ENCODE measurements at places on chromosomes 12 and 14.
A peak's percentile ranks its signal among the peaks of the same experiment; 100 is the strongest.

DNA sequence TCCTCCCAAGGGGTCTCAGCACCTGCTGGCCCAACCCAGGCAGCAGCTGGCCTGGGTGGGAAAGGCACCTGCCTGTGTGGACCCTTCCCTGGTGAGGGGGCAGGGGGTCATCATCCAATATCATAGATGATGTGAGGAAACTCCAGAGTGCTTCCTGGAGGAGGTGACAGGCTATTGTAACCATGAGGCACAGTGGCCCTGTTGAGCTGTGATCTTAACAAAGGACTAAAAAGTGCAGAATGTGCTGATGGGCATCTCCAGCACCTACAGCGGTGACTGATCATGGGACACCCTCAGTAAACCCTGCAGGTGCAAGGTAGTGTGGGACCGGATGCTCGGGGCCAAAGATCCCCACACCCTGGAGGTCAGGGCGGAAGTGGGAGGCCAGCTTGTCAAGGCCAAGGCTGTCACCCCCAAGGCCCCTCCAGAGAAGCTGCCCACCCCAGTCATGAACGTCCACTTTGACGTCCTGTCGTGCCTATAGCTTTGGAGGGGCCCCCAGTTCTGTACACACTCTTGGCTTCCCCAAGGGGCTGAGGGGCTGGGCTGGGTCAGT lies 7.5 kb downstream of the MMP17 start:
- no peak for DNase-seq

DNA sequence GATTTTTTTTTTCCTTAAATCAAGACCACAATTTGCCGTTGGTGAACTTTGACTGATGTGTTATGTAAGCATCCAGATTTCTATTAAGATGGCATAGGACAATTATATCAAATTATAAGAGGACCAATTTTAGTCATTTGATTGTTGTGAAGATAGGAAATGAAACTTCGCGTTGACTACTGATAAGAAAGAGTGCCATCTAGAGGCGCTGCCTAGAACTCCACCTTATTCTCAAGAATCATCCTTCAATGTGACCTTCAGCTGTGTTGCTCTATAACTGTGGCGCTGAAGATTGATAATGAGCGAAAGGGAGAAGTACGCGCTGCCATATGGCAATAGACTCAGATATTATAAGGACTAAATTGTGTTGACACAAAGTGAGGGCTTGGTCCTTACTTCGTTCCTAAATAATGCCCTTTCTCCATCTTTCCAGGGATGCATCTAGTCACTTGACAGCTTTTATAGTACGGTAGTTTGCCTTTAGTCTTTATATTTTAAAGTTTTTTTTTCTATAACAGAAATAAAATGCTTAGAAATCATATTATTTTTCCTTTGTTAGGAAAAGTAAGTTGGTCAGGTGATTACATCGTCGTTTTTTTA lies 350.8 kb upstream of the STXBP6 start:
- peak; percentile 22 for DNase-seq

GRCh38 chr12:13504736-13505135 lies 308.2 kb downstream of the EMP1 start:
- DNase-seq = no peak

GRCh38 chr14:81396113-81396512 lies 4.0 kb downstream of the STON2 start:
- no peak for DNase-seq

- DNase-seq = no peak
Observed at GRCh38 chr12:95731519-95731958, 59.0 kb downstream of the NTN4 start.

DNA sequence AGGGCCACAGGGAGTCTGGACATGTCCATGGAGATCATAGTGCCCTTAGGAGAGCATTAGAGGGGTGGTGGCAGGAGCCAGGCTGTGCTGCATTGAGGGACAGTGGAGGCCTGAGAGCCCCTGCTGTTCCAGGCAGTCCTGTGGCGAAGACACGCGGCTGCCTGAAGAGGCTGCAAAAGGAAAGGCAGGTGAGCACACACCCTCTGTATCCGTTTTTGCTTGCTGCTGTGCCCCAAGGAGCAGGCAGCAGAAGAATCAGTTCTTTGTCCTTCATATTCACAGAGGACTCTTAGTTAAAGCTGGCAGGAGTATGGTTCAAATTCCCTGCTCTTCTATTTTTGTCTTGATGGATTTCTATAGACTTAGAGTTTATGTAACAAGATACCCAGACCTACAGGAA lies 4.5 kb downstream of the SLC35E3 start:
- DNase-seq = no peak

DNA sequence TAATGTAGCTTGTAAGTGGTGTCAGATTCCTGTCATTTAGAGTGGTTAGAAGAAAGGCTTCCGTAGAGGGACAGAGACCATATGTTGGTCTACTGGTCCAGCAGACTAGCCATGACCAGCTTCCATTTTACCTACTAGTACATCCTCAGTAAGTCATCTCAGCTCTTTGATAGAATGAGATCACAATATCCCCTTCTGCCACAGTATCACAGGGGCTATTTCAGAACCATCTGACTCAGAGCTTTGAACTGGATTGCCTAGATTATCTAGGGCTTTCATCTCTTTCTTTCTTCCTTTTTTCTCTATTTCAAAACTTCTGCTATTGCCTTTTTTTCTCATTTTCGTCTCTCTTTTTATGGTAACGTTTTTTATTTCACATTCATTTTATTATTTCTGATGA lies 4.7 kb downstream of the ZDHHC17 start:
- DNase-seq = no peak

DNA sequence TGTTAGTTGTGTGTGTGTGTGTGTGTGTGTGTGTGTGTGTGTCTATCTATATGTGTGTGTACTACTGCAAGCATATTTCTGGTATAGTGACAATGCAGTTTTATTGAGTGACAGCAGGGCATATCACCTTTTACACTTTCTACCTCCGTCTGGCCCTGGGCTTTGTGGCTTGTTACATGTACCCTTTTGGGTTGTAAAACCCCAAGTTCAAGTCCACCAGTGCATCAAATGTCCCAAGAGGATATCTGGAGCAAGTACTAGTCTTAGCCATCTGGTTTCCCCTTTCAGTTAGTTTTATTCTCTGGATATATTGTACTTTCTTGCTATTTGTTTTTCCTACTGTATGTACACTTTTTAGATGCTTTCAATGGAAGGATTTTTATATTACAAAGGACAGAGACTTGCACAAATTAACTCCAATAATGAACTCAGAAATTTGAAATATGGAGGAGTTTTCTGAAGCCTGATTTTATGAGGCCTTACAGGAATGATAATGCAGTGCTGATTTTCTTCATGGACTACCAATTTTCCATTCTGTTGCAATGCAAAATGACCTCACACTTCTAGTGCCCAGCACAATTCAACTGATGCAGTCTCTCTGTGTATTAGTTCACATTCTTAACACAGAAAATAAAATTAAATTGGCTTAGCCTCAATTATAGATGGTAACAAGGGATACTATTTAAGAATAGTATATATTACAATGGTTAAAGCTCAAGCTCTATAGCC lies 29.1 kb downstream of the SLC16A7 start:
- no peak for DNase-seq

GRCh38 chr14:102655137-102655536 lies 62.7 kb downstream of the RCOR1 start:
- DNase-seq = peak; percentile 35

DNA sequence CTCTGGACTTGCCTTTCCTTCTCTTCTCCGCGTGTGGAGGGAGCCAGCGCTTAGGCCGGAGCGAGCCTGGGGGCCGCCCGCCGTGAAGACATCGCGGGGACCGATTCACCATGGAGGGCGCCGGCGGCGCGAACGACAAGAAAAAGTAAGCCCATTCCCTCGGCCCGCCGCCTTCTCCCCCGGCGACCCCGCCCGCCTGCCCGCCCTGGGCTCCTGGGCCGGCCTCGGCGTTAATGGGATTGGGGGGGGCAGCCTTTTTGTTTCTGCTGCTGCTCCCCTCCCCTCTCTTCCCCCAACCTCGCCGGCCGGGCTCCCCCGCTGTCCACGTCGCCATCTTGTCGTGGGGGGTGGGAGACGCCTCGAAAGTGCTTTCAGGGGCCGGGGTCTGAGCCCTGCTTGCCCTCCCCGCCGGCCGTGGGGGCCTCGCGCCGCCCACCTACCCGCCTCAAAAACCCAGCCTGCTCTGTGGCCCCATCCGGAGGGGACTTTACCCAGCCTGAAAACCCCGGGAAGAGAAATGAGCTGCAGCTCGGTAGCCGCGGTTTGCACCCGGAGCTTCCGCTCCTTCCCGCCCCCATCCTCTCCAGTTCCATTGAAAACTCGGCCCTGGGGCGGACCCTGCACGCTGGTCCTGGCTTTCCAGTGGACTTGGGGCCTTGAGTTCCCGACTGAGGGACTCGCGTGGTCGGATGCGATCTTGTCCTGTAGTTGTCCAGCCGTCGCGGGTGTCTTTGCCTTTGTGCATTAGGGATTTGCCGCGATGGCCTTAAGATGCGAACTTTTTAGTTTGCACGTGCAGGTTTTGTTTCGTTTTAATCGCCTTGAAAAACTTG lies 598 bp downstream of the HIF1A start:
- no peak for DNase-seq

- DNase-seq = no peak
Observed at GRCh38 chr12:100503228-100503628, 29.6 kb downstream of the NR1H4 start.

GRCh38 chr12:130665753-130666152 lies 50.3 kb downstream of the RIMBP2 start:
- no peak for DNase-seq

GRCh38 chr12:19482036-19482435 lies 42.7 kb downstream of the AEBP2 start:
- no peak for DNase-seq

DNA sequence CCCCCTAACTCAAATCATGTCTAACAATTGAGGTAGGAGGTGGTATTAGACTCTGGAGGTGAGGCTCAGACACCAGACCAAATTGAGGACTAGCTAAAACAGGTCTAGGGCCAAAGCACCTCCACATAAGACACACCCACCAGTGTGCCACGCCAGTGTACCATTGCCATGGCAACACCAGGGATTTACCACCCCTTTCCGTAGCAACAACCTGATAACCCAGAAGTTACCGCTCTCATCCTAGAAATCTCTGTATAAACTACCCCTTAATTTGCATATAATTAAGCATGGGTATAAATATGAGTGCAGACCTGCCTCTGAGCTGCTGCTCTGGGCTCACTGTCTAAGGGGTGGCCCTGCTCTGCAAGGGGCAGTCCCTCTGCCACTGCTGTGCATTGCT lies 57.4 kb upstream of the PPP2R5C start:
- DNase-seq = no peak

DNA sequence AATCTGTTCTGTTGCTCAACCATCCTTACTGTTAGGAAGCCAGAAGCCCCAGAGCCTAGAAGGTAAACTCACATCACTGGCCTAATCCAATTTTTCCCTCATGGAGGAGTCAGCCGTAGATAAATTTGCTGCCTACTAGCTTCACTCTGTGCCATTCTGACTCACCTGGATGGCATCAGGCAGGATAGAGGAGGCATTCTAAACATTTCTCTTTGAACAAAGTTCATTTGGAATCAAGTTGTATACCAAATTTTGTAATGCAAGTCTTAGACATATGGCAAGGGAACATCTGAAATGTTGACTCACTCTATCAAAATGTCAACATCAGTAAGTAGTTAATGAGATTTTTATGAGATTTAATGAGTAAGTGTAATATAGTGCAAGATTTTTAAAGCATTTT lies 13.6 kb upstream of the TBC1D30 start:
- no peak for DNase-seq

DNA sequence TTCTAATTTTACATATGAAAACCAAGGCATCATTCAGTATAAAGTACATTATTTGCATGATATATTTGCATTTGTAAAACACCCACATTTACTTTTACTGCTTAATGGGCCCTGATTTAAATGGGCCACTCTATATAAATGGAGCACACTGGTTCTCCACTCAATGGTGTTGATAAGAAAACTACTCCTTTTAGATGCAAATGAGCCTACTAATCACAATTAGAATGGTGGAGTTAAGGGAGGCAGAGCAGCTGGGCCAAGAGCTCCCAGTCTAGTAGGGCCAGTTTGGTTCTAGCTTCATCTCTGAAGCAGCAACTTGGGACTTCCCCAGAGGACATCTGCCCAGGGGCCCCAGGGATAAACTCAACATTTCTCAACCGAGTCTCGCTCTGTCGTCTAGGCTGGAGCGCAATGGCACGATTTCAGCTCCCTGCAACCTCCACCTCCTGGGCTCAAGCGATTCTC lies 120.7 kb downstream of the FOXN3 start:
- DNase-seq = no peak

- DNase-seq = no peak
Observed at GRCh38 chr12:93407054-93407962, 29.6 kb downstream of the NUDT4 start.

GRCh38 chr14:29168149-29168548 lies 401.6 kb downstream of the FOXG1 start:
- no peak for DNase-seq

GRCh38 chr12:93738199-93739058 lies 61.3 kb downstream of the CRADD start:
- DNase-seq = no peak

DNA sequence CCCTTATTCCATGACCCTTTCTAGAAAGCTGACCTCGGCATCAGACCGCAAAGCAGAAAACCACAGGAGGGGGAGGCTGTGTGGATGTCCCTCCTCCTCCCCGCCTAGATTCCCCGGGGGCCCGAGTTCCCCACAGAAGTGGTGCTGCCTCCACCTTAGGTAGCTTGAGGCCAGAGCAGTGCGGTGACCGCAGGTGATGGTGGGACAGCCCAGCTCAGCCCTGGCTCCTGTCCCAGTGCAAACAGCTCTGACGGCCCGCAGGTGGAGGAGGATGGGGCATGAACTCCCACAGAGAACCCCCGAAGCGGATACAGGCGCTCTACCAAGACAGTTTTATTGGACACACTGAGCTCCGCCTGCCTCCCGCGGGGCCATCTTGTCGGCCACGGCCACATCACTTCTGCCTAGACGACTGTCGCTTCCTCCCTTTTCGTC lies 19.5 kb downstream of the ARL6IP4 start:
- DNase-seq = no peak

DNA sequence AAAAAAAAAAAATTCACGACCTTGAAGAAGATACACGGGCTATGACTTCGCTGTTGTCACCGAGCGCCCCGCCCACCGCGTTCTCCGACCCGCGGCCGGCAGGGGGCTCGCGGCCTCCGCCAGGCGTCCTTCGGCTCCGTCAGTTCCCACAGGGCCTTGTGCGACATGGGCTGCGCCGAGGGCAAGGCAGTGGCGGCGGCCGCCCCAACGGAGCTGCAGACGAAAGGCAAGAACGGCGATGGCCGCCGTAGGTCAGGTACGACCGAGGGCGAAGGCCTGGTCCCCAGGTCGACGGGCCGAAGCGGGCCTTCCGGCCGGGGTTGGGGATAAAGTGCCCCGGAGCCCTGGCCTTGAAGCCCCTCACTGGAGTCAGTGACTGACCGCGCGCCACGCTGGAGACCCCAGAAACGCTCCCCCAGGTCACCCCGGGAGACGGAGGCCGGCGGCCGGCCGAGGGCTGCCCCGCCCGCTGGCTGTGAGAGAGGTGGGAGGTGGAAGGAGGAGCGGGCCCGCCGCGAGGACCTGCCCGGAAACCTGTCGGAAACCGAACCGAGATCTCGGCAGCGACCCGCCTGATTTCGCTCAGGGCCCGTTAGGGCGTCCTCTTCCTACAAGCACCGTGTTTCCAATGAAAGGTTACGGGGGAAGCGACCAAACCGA lies at the start of gene TXNRD1:
Gene TXNRD1 (plus strand): TSS at position 142 of the 660 bp plus-strand sequence. CDS start 24 bp downstream, at position 166.
- no peak for DNase-seq
